Activated B cell treated with CpG ODN at 0.5 μM for 24 hours (primary cell): ENCODE measurements at places on chromosomes 2 and 18. TPM values are rescaled to one million over a fixed set of nuclear protein-coding genes. Genes with fewer than 3 reads are reported as not detected.

GRCh38 chr2:174595116-174595809, 2.3 kb downstream of the WIPF1 start:
- DNase-seq: no peak

Gene CAVIN2
- not detected in 2 replicates for total RNA-seq

GRCh38 chr2:236215761-236216333, 47.7 kb upstream of the GBX2 start:
- no peak for DNase-seq

Gene CHRND
- not detected in 2 replicates for total RNA-seq

GRCh38 chr2:97784953-97785352, 71.6 kb downstream of the ZAP70 start:
- no peak for DNase-seq
